Urothelium cell line (cell line): ENCODE measurements at places on chromosomes 6 and 20.

GRCh38 chr6:139600343-139600742 lies 225.9 kb upstream of the CITED2 start:
- DNase-seq: no peak

- DNase-seq: no peak
These were observed 23.5 kb downstream of the TBC1D20 start for GRCh38 chr20:438571-439469.

DNA sequence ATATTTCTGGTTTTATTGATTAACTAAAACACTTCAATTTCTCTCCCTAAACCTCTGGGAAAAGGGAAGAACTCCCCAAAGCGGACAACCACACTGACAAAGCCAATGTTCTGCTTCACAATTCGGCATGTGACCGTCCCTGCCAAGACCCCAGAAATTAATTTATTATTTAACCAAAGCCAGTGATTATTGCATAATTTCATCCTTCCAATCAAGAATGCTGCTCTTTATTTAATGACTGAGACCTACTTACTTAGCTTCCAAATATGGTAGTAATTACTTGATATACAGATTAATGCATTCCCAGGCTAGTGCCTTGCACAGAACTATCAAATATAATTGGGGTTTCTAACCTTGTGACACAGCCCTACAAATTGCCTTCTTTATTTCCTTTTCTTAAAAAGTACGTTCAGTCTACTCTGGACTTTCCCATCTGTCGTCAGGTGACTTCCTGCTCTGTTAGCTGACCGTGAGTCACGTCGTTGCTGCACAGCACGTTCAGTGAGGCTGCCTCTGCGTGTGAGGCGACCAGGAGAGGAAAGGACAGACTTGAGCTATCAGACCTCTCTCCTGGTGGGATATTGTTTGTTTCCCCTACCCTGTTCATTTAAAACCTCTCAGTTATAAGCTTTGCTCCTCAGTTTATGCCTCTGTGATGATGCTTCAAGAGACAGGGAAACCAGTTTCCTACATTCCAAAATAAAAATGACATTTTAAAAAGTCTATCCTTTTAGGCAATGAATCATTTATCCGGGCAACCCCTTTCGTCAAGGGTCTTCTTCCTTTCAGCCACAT lies 55.7 kb upstream of the TNFAIP3 start:
- DNase-seq: peak; percentile 83

GRCh38 chr6:48197941-48198340 lies 86.9 kb upstream of the PTCHD4 start:
- no peak for DNase-seq

GRCh38 chr6:112016320-112016719 lies 37.6 kb upstream of the CCN6 start:
- DNase-seq: no peak

- no peak for DNase-seq
These were observed 365.9 kb upstream of the CHD6 start for GRCh38 chr20:41984031-41984430.

DNA sequence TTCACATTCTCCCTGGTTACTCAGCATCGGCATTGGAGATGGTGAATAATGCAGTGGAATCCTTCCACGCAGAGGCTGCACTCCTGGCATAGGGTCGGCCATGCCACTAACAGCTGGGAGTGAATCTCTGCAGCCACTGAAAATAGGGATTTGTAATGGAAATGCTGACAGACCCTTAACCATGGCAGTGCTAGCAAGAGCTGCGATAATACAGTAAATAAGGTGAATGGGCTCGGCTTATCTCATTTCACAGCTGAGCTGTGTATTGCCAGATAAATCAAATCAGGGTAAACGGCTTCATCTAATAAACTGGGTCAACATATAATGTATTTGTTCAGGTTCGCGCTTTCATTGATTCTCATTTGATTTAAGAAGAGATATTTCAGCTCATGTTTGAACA lies 156.8 kb downstream of the SLC35B3 start:
- DNase-seq: no peak

DNA sequence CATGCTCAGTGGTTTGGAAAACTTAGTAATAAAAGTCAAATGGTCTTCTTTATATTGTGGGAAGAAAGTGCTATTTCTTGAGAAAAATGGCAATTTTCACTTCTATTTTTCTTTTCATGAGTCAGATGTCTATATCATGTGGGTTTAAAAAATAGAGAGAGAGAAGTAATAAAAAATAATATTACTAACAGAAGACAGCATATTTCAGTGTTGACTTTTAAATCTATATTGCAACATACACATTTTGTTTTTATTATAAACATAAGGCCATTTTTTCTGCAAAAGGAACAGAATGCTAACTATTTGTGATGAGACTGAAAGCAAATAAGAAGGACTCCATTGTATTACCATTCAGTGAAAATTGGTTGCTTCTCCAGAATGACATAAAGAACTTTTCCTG lies 135.1 kb upstream of the CNR1 start:
- no peak for DNase-seq

GRCh38 chr6:53734473-53735299 lies 60.1 kb upstream of the LRRC1 start:
- DNase-seq: peak; percentile 86

DNA sequence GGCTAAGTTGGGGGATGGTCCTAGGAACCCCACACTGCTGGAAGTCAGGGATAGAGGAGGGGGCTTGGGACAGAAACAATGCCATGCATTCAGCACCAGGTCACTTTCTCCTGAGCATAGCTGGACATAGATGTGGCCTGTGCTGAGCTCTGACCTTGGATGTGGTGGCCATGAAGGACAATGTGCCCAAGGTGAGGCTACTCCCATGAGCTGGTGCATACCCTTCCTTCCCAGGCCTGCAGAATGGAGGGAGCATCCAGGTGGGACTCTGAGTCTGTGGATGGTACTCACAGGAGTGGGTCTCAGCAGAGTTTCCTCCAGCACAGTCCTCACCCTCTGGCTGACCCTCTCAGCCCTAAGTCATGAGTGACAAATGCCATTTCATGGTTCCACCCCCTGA lies 16.9 kb downstream of the CST9L start:
- no peak for DNase-seq

DNA sequence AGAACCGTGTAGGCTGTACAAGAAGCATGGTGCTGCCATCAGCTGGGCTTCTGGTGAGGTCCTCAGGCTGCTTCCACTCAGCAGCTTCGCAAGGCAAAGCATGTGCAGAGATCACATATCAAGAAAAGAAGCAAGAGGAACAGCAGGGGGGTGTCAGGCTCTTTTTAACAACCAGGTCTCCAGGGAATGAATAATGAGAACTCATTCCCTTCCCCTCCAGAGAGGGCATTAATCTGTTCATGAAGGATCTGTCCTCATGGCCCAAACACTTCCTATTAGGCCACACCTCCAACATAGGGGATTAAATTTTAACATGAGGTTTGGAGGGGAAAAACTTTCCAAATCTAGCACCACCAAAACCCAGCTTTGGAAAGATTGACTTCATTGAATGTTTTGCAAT lies 20.0 kb downstream of the GINM1 start:
- no peak for DNase-seq

GRCh38 chr6:132298344-132298949 lies 102.8 kb downstream of the MOXD1 start:
- peak; percentile 27 for DNase-seq

GRCh38 chr6:85435851-85436250 lies 14.0 kb upstream of the NT5E start:
- DNase-seq: no peak

- DNase-seq: no peak
These were observed 43.2 kb upstream of the PNRC1 start for GRCh38 chr6:89037141-89037900.

DNA sequence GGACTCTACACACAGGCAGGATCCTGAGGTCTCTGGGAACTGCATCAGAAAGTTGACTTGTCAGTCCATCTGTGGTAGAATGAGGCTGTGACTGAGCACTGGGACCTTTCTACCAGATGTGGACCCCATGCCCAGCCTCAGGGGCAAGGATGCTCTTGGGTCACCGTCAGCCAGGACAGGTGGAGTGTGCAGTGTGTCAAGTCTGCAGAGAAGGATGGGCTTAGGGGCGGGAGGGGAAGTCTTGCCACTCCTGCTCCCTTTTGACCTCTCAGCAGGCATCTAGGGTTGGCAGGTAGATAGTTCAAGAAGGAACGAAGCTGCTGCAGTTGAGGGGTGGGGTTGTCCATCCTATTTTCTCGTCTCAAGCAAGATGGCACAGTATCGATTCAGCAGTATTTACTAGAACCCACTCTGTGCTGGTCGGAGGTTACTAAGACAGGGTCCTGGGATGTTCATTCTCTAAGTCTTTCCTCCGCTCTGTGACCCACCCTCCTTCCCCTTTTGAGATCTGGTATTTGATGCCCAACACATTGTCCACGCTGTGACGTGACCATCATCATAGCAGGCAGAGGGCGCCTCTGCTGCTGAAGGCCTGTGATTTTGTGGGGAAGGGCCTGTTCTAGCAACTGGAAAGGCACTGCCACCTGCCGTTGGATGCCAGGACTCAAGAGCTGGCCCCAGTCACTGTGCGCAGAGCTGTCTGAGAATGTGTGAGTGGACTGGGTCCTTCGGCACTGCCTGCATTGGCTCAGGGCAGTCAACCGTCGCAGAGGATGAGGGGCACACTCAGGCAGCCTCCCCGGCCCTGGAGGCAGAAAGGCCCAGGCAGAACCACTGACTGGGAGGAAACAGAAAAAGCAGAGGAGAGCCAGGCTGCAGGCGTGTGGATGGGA lies 23.2 kb downstream of the RBCK1 start:
- DNase-seq: peak; percentile 68

DNA sequence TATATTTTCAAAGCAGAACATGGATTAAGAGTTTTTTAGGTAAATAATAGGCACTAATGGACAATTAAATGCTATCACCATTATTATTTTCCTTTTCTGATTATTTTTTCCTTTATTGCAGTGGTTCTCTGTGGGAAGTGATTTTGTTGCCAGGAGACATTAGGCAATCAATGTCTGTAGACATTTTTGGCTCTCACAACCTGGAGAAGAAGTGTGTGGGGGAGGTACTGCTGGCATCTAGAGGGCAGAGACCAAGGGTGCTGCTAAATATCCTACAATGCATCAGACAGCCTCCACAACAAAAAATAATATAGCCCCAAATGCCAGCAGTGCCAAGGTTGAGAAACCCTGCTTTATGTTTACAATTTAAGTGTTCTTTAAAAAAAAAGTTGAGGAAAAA lies 8.3 kb downstream of the IFNGR1 start:
- DNase-seq: no peak

GRCh38 chr6:36649701-36650484 lies 28.6 kb upstream of the CDKN1A start:
- DNase-seq: no peak

- DNase-seq: no peak
These were observed 86.7 kb upstream of the BACH2 start for GRCh38 chr6:90383196-90383822.

- DNase-seq: no peak
These were observed 98.6 kb downstream of the PTPRK start for GRCh38 chr6:128421788-128422187.

DNA sequence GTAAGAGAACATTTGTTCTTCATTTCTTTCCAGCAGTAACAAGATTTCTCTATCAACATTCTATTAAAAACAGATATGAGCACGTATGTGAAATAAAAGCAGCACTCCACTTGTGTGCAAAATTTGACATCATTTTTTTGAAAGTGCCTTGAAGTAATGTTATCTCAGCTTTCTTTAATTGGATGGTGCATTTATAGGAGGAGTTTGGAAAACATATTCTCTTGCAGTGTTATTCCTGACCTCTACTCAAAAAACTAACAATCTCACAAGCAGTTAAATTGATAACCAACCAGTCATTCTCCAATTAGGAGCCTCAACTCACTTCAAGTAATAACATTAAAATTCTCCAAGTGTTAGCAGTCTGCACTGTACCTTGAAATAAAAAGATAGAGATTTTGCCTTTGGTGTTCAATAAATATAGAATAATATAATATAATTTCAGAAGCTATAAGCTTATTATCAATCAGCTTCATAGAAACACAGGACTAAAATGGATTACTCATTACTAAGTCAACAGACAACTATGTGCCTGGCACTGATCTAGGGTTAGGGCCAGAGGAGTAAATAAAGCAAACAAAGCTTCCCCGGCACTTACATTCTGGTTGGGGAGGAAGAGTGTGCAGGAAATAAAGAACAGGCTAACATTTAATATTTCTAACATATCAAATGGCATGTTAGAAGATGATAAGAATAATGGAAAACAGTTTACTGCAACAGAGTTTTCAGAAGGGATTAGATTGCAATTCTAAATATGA lies 149.0 kb upstream of the SGK1 start:
- no peak for DNase-seq

DNA sequence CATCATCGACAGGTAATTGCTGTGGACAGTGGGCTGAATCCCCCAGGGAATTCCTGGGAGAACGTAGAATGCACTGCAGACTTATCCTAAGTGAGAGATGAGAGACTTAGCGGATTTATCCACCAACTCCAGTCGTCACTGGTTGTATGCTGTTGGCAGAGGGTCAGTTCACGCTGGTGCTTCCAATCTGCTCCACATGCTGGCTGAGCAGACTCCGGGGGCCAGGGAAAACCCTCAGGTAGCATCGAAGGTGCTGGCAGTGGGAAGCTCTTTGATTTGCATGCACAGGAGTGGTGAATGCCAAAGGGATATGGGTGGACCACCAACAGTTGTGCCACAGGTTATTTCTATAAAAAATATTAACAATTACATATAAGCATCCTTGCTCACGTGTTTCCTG lies 20.2 kb downstream of the TTLL9 start:
- no peak for DNase-seq

DNA sequence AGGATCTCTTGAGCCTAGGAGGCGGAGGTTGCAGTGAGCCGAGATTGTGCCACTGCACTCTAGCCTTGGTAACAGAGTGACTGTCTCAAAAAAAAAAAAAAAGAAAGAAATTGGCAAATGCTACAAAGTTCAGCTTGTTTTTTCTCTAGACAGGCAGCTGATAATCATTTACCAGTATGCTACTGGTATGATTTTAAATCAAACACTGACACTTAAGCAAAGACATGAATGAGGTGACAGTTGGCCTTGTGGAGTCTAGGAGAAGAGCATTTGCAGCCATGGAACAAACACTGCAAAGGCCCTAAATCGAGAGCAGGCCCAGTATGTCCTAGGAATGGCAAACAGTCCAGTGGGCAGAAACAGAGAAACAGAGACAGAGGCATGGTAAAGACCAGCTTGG lies 99.7 kb upstream of the CEP85L start:
- no peak for DNase-seq

- DNase-seq: no peak
These were observed 840.0 kb downstream of the C6orf118 start for GRCh38 chr6:164469276-164469949.
